ENCODE measurements at places on chromosomes 3 and 15. TPM values are rescaled to one million over a fixed set of nuclear protein-coding genes. Genes with fewer than 3 reads are reported as not detected.

DNA sequence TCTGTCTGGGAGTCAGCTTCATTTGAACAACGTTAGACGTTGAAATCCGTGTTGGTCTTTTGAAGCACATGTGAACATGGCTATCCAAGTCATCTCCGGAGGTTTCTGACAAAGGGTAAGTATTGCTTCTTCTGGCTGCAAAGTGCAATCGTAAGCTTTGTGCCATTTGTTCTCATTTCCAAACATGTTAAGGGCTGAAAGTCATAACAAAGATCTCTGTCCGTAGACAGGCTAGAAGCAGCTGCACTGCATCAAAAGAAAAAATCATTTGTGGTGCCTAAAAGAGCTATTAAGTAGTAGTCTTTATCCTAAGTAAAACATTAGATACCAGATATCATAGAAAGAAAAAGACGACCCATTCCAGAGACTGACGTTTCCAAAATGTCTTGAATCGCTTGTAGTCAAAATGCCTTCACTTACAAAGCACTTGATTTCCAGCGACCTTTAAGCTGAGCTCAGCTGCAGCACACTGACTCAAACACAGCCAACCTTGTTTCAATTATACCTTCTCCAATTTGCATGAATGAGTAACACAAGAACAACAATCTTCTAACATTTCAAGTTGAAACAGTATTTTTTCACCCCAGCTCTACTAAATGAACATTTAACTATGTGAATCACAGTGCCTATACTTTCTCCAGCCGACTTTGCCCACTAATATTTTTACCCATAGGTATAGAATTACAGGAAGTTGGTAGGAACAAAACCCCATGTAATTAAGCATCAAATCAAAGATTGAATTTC, 76.6 kb downstream of the NEDD4 start:
- DNase-seq = no peak

GRCh38 chr3:193465992-193466608, 87.5 kb upstream of the ATP13A5 start:
- no peak for DNase-seq

The GOLGA8H gene
- total RNA-seq = 1.7 TPM

DNA sequence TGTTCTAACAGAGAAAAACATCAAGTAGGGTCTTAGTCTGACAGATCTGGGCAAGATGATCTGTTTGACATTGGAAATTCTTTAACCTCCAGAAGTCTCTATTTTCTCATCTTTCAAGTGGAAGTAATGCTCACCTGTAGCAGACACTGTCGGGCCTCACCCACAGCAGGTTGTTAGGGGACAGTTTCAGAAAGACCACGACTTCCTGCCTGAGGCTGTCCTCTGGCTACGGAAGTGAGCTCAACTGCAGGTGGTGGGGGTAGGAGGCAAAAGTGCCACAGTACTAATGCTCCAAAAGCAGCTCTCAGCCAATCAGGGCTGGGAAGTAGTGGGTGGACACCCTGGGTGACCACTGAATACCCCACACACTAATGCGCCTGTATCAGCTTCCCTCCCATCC, 111.4 kb upstream of the TOPAZ1 start:
- DNase-seq = no peak

The ZNF385D gene
- 12.9 TPM for total RNA-seq

The CHP1 gene
- total RNA-seq = 129 TPM

The FSD2 gene
- not detected for total RNA-seq

The GRM2 gene
- 0.30 TPM for total RNA-seq

DNA sequence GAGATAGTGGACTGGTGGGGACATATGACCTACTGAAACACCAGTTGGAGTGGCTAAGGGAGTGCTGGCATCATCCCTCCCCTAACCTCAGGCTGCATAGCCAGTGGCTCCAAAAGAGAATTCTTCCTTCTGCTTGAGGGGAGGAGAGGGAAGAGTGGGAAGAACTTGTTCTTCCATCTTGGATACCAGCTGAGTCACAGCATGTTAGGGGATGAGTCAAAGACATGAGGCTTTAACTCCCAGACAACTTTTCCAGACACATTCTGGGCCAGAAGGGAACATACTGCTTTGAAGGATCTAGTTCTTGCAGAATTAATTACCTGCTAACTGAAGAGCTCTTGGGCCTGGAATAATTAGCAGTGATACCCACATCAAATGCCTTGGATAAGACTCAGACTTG, 36.8 kb upstream of the PEX5L start:
- no peak for DNase-seq

The IL16 gene
- total RNA-seq = 26.2 TPM

DNA sequence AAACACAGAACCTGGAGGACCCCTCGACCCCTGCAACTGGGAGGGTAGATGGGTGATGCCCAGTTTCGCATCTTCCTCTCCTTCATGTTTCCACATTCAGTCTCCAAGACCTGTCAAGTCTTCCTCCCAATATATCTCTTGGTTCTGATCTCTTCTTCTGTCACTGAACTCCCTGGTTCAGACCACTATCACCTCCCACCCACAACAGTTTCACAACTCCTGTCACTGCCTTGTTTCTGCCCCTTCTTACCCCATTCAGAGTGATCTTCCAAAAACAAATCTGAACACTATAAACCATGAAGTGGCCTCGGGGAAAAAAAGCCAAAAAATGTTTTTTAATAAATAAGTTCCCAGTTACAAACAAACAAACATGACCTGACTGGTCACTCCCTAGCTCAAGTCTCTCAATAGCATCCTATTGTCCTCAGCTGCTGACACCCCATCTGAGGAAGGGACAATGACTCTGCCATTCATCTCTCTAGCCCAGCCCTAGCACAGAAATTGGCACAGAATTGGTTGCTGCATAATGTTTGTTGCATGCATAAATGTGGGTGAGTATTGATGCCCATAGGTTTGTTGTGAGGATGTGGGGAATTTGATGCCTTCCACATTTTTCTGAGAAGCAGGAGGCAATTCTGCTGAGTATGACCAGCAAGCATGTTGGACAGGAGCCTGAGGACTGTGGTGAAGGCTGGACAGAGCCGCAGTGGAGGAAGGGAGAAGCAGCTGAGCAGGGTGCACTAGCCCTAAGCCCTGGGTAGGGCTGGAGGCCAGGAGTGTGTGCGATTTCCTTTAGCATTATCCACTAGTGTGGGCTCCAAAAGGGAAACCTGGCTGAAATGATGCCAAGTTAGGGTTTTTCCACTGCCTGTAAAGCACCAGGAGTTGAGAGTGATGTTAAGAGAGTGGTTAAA, 12.2 kb upstream of the XYLB start:
- DNase-seq = no peak

GRCh38 chr15:64870353-64870752, 28.6 kb downstream of the PLEKHO2 start:
- DNase-seq = no peak

The SERINC4 gene
- not detected for total RNA-seq

- DNase-seq = no peak
These were observed 49.9 kb upstream of the NEDD4 start for GRCh38 chr15:56042982-56043980.

The NEDD4 gene
- 29.7 TPM for total RNA-seq

The STRC gene
- total RNA-seq = not detected

DNA sequence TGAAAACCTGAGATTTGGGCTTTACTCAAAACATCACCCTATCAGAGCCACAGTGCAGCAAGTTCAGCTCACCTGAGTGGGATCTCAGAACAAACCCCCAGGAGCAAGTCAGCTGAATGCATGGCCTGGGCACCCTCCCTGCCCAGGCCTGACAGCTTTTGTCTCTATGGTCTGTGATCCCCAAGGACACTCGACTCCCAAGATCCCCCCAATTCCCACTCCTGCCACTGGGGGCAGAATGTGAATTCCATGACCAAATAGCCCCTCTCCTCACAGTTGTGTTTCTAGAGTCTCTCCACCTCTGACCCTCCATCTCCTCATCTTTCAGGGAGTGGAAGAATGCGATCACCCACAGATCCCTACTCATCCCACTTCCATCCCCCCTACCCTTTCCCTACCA, 58.9 kb downstream of the ZNF445 start:
- no peak for DNase-seq

DNA sequence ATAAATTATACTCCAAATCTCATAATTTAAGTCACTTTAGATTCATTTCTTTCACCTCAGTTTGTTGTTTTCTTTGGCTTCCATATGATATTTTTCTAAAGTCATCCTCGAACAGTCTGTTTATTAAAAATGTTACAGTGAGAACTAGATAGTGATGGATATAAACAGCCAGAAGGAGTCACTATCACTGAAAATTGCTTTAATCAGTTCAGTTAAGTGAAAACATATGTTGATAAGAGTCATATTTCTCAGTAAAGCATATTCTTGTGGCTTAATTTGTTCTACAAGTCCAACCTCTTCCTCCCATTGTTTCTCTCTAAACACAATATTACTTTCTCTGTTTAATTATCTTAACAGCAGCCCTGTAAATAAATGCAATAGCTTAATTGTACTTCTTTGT, 427.5 kb upstream of the ALCAM start:
- DNase-seq = no peak

DNA sequence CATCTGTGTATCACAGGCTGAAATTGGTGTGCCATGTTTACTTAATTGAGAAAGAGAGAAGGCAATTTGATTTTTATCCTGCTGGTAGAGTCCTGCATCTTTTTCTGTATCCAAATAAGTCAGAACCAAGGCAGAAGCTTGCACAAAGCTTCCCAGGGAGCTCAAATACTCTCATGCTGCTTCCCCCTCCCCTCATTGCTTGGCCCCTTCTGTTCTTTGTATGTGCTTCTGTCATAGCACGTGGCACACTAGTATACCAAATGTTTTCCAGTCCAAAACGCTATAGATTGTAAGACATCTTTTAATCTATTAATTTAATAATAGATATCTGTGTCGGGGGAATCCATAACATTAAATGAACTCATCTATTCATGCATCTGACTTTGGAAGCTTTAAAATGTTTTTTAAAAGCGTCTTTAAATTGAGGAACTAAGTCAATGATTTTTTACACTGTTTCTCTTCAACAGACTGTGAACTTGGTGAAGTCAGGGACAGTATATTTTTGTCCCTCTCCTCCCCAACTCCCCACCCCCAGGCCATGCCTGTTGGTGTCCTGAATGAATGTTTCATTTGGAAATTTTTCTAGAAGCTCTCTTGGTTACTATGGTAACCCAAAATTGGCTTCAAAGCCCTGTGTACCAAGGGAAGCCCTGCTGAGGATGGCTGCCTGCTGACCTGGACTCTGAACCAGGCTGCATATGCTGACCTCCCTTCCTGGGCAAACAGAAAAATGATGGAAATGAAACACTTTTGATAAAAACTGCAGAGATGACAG, 26.2 kb upstream of the SLC35G2 start:
- DNase-seq = no peak

DNA sequence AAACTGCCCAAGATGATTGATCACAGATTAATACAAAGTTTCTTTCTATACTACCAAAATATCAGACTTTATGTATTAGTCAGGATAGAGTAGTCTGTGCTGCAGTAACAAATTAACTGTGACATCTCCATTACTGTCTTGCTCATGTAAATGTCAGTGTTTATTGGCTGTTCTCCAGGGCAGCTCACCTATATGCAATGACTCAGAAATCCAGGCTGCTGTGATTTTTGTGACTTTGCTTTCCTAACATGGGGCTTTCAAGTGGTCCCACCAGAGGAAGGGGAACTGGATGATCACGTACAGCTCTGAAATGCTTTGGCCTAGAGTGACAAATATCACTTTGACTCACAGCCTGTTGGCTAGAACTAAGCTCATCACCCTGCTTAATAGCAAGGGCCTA, 12.9 kb downstream of the PLS1 start:
- DNase-seq = no peak

DNA sequence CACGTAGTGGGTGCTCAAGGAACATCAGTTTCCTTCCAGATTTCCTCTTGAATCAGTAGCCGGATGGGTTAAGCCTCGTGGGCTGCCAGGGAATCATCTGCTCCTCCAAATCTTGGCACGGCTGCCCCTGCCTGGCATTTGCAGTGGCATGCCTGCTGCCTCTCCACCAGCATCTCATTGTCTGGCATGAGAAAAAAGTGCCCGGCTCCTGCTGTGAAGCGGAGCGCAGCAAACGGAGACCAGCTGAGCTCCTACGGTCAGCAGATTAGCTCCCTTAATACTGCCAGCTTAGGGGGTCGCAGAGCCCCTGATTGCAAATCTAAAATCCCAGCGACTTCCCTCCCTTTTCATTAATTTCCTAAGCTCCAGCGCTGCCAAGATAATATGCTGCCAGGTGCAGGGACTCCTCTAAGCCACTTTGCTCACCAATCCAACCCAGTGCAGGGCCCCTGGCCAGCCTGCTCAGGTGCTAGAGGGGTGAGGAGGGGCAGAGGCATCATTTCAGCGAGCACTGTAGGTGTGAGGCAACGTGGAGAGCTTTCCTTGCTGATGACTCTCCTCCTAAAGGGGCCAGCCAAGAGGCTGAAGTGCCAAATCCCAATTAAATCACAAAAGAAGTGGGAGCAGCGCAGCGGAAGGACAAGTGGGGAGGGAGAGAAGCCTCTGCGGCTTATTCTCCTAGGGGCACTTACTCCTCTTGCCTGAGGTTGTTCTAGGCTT, 49.6 kb upstream of the ST8SIA2 start:
- DNase-seq = no peak

The SPINK8 gene
- not detected for total RNA-seq

GRCh38 chr3:178504128-178504527, 32.1 kb upstream of the KCNMB2 start:
- DNase-seq = no peak

The GOLGA6A gene
- total RNA-seq = not detected

DNA sequence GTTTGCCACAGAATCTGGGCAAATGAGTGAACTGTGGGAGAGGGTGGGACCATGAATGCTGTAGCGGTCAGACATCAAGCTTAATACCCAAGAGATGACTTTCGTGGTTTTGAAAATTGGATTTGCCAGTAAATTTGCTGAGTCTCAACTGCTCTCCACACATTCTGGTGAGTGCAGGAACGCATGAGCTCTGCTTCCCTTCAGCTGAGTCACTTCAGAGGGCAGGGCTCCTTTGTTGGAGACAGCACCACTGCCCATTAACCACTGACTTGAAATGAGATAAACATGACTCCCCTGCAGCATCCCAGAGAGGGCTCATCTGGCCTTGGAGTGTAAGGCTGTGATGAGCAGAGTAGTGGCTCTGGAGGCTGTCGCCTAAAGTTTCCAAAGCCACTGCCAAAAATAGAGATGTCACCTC, 22.6 kb downstream of the RARRES1 start:
- DNase-seq = no peak

The CSK gene
- total RNA-seq = 41.6 TPM

GRCh38 chr3:195893516-195893915, 14.8 kb downstream of the TNK2 start:
- DNase-seq = no peak

All from uterus (tissue), 4 donors.